ENCODE measurements at places on chromosomes 3 and 15.

- no peak for DNase-seq
These were observed 165.2 kb downstream of the KCNAB1 start for GRCh38 chr3:156285626-156286025.

DNA sequence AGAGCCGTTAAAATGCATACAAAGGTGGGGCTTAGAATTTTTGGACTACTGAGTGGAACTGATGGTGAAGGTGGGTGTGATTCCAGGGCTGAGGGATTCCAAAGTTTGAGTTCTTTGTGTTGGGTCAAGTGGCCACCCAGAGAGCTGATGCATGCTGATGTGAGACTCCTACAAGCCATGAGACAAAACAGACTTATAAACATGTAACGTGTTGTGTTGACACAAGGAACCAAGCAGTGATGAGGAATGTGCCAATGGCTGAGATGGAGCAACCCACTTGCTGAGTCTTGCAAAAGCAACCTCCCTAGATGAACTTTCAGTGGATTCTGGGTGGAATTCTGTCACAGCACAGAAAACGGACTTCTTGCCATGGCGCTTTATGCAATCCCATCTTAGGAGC is 289.0 kb downstream of the TLE3 start:
- DNase-seq = peak; percentile 18

DNA sequence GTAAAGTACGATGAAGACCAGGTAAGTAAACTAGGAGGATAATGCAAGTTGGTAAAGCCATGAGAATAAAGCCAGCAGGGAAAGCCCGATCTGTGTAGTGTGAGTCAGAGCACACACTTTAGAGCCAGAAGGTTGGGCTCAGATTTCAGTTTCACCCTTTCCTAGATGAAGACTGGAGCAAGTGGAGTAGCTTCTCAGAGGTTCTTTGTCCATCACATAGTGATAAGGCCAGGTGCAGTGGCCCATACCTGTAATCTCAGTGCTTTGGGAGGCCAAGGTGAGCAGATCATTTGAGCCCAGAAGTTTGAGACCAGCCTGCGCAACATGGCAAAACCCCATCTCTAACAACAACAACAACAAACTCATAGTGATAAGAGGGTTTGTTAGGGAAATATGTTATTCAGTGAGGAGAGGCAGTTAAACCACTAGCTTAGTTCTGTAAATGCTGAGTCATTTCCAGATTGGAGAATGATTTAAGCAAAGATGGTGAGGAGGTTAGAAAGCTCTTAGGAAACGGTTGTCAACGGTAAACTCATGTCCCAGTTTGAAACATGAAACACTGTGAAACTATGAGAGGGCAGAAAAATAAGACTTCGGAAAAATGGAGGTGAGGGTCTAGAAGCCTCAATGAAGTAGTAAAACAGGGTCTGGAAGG is 39.0 kb downstream of the IL12A start:
- peak; percentile 82 for DNase-seq

DNA sequence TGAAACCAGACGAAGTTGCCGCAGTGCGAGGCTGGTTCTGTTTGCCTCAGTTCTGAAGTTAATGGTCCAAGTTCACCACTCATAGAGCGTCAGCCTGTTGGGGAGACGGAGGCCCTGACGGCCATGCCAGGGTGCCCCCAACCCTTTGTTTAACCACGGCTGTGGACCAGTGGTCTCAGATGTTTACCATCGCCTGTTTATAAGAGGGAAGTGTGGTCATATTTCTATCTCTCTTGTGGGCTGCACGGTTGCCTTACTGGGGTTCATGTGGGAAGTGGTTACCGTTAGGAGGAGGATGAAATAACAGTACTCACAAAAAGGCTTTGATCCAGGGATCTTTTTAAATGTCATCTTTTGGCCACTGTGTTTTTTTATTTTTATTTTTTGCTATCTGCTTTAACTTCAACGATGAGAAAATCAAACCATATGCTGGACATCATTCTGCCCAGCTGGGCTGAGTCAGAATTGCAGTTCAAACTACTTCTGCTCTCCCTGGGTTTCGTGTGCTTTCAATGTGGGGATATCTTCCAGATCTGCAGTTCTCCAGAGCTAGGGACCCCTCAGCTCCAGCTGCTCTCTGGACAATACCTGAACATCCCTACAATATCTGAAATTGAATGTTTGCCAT is 17.8 kb downstream of the SMAD3 start:
- DNase-seq = peak; percentile 74

GRCh38 chr3:160564949-160565441 is 376 bp downstream of the KPNA4 start:
- DNase-seq = peak; percentile 86

DNA sequence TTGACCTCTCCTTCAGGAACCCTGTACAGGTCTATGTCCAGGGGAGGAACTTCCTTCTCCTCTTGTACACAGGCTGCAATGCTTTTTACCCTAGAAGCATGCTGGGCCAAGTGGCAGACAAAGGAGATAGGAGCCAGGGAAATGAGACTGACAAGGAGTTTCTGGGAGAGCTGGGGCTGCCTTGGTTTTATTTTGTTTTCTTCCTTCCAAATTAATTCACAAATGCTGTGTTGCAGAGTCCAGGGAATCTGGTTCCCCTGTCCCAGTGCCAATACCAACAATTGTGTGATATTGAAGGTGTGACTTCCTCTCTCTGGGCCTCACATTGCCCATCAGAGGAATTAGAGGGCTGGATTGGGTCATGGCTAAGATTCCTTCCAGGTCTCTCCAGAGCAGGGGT is 224.8 kb upstream of the PPP2R3A start:
- no peak for DNase-seq

- DNase-seq = no peak
These were observed 293.1 kb downstream of the SV2B start for GRCh38 chr15:91393186-91393585.

- no peak for DNase-seq
These were observed 224.0 kb downstream of the GREM1 start for GRCh38 chr15:32941823-32942222.

DNA sequence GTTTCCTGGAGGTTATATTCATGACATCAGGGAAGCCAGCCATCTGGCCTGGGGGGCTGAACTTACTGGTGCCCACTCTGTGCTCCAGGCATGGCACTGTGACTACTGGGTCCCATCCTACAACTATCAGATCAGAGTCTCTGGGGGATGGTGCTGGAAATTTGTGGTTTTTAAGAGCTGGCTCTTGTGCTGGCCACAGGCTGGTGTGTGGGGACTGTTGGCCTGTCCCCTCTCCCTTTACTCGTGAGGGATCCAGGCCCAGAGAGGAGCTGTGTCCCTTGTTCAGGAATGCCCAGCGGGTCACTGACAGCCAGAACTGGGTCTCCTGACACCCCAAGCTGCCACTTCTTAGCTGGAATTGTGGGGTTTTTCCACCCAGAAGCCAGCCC is 44.5 kb upstream of the SEC22A start:
- no peak for DNase-seq

DNA sequence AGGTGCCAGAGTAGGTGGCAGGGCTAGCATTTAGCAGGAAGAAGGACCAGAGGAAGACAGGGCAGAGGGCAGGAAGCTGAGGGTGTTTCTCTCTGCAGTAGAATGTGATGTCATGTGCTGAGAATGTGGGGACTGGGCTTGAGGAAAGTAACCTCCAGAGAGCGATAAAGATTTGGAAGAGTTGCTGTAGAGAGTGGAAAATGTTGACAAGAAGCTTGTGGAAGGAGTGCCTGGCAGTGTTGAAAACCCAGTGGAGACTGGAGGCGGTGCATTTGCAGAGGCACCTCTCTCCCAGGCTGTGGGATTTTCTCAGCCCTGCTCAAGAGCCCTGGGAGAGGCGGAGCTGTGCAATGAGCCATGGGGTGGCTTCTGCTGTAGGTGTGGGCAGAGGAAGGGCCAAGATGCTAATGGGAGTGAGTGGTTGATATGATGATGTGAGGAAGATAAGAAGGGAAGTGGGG is 54.8 kb downstream of the MESD start:
- peak; percentile 60 for DNase-seq

DNA sequence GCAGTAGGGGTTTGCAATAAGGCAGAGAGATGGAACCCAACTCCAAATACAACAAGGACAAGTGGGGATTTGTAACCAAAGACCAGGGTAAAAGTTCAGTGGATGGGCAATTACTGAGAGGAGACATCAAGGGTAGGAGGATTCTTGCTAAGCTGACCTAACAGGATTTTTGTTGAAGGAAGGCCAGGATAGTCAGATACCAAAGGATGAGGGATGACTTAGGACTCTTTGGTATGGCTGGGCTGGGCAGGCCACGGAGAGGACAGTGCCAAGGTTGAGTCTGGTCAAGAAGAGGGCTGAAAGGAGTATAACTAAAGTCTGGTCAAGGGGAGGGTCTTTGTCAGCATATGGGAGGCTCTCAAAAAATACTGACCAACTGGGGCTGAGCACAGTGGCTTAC is 85.3 kb upstream of the UBE2E2 start:
- DNase-seq = no peak

DNA sequence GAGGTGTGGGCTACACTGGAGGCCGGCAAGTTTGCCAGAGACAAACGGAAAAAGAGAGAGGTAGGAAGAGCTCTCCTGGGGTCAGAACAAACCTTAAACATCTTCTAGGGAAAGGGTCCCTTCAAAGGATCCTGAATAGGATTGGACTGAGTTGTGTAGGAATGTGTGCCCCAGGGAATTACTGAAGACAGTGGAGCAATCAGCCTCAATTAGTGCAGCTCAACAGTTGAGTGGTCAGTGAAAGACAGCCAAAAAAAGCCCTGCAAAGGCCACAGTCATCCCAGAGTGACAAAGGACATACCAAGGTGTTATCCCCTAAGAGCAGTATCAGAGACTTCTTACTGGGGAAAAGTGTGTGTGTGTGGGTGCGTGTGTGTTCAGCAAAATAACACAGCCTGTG is 70.3 kb downstream of the NUP210 start:
- no peak for DNase-seq

DNA sequence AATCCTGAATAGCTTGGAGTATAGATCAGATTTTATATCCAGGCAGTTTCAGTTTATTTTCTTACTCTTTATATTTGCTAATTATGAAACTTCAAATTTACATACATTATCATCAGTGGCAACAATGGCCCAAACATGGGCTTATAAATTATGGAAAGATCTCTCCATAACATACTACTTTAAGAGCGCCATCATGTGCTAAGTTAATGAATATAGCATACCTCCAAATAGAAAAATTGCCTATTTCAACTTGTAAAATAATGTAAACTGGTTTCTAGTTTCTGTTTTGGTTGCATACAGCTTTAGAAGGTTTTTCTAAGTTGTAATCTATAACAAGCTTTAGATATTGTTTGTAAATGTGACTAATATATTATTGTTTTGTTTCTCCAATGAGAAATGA is 531.3 kb upstream of the UBE2E2 start:
- peak; percentile 5 for DNase-seq

DNA sequence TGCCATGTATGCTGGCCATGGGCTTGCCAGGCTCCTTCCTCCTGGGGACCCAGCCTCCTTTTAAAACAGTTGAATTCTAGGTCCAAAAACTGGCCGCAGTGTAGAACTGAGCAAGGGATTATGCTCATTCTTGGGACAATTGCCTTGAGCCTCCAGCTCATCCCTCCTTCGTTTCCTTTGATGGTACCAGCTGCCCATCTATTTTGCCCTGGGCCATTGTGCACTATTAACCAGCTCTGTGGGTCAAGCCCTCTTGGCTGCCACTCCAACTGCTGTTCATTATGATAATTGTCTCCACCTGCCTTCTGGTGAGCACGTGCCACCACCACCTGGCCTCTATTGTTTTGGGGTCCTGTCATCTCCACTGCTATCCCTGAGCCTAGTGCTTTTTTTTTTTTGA is 75.8 kb upstream of the SYN2 start:
- DNase-seq = no peak

GRCh38 chr3:160041465-160041864 is 52.8 kb downstream of the IL12A start:
- DNase-seq = no peak

GRCh38 chr3:120726791-120727190 is 15.5 kb downstream of the RABL3 start:
- peak; percentile 40 for DNase-seq

DNA sequence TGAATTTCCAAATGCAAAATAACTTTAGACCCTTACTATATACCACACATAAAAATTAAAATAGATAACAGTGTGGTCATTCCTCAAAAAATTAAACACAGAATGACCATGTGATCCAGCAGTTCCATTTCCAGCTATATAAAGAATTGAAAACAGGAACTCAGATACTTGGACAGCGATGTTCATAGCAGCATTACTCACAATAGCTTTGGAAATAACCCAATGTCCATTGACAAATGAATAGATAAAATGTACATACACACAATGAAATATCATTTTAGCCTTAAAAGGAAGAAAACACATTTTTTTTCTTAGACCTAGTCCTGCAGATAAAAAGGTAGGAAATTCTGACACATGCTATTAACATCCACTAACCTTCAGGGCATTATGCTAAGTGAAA is 26.7 kb downstream of the RAD51 start:
- DNase-seq = no peak

GRCh38 chr15:87881026-87881425 is 375.5 kb downstream of the NTRK3 start:
- no peak for DNase-seq

- DNase-seq = peak; percentile 61
These were observed 19.4 kb upstream of the UBE2E2 start for GRCh38 chr3:23183731-23184130.

- peak; percentile 15 for DNase-seq
These were observed 11.4 kb upstream of the RASGRF1 start for GRCh38 chr15:79101866-79102581.

DNA sequence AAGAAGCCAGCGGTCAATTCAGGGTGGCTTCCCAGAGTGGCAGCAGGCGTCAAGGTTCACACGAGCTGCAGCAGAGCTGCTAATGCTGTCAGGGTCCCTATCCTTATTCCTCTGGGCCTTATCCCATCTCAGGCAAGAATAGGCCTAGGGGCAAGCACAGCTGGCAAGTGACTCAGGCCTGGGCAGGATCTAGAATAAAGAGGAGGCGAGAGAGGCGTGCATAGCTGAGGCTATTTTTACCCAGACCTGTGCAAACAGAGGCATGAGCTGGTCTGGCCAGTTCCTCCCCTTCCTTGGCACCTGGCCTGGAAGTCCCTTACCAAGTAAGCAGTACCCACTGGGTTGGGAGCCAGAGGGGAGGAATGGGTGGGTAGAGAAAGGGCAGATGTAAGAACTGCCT is 12.2 kb upstream of the VIPR1 start:
- no peak for DNase-seq

GRCh38 chr3:55482496-55483195 is 4.5 kb downstream of the WNT5A start:
- DNase-seq = peak; percentile 68

DNA sequence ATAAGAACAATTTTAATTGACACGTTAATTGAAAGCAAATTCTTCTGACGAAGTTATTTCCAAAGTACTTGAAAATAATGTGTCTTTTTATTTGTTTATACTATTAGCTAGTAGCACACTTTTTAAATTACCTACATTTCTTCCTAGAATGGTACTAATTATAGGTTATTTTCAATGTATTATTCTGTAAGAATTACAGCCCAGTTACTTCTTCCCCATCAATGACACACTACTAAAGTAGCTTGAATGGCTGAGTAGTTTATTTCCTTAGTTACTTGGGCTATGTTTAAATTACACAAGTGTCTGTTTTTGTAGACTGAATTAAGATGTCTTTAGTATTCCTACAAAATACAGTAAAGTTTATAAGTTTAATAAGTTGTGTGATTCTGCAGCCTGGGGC is 217.6 kb upstream of the IL12A start:
- DNase-seq = peak; percentile 42

GRCh38 chr15:96166223-96167200 is 164.0 kb upstream of the NR2F2 start:
- DNase-seq = no peak

GRCh38 chr3:62823461-62824050 is 51.7 kb downstream of the CADPS start:
- DNase-seq = no peak

GRCh38 chr15:100129677-100130076 is 212.1 kb downstream of the ADAMTS17 start:
- no peak for DNase-seq
